T-helper 9 cell (primary cell): ENCODE measurements at places on chromosomes 3 and 15.

DNA sequence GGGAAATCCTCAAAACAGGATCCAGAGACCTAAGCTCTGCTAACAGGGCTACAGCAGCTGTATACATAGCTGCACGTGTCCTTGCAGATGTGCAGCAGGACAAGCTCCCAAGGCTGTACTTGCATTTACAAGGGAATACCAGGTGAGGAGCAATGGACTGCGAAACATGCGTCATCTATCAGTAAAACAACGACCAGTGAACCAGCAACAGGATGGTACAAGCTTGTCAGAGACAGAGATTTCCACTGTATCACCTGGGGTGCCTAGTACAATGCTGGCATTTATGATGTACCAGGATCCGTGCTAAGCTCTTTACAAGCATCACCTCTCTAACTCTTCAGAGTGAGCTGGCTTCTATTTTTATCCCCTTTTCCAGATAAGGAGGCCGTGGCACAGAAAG lies 227.3 kb downstream of the FOXP1 start:
- DNase-seq: no peak

DNA sequence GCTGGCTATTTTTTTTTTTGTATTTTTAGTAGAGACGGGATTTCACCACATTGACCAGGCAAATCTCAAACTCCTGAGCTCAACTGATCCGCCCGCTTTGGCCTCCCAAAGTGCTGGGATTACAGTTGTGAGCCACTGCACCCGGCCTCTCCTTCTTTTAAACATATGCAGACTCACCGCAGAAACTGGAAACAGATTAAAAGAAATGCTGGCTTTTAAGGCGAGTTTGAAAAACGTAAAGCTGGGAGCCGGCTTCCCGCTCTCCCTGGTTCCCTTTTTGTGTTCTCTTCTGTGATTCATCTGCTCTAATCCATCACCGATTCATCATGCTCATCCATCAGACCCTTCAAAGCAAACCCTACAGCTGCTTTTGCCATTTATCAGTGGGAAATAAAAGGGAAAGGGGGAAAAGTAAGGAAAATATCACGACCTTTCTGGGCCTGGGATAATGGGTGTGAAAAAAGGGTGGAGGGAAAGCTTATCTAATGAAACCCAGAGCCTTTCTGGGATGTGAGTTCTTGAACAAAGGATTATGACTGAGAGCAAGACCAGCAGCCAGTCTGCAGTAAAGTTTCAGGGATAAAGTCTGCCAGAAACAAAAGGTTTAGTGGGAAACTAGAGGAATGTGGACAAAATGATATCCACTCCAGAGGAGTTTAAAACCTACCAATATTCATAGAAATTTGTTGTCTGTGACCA lies 92.3 kb upstream of the LRIG1 start:
- no peak for DNase-seq

DNA sequence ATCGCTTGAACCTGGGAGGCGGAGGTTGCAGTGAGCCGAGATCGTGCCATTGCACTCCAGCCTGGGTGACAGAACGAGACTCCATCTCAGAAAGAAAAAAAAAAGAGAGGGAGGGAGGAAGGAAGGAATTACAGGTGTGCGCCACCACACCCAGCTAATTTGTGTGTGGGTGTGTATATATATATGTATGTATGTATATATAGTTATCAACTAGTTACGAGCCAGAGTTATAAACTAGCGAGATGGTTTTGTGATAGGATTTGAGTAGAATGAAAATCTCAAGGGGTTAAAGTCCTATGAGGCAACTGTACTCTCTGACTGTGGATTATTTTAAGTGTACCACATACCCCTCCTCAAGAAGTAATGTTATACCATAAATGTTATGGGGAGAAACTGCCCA lies 50.9 kb upstream of the SIN3A start:
- DNase-seq: no peak

- DNase-seq: no peak
Observed at GRCh38 chr3:189458528-189458927, 172.7 kb upstream of the TP63 start.

DNA sequence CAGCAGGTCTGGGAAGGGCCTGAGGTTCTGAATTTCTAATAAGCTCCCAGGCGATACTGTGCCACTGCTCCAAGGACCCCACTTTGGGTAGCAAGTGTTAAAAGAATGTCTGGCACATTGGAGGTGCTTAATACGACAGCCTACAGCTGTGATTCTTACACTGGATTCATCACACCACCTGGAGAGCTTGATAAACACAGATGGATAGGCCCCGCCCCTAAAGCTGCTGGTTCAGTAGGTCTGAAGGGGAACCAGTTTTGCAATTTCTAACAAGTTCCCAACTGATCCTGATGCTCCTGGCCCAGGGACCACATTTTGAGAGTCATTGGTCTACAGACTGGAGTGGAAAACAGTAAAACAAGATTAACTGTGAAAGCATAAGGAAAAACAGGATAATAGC lies 124.8 kb upstream of the ST8SIA2 start:
- DNase-seq: no peak

DNA sequence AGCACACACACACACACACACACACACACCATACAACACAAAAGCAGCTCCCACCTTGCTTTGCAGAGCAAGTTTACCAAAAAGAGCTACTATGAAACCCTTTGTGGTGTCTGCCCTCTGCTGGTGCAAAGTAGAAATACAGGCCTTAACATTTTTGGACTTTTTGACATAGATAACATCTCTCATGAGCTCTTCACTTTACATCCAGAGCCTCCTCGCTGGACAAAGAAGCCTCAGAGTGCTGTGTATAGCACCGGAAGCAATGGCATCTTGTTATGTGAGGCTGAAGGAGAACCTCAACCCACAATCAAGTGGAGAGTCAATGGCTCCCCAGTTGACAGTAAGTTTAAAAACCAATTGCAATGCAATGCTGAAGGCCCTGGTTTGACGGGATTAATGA lies 157.9 kb downstream of the CHL1 start:
- no peak for DNase-seq

- no peak for DNase-seq
Observed at GRCh38 chr3:186596568-186597287, 16.1 kb upstream of the AHSG start.

DNA sequence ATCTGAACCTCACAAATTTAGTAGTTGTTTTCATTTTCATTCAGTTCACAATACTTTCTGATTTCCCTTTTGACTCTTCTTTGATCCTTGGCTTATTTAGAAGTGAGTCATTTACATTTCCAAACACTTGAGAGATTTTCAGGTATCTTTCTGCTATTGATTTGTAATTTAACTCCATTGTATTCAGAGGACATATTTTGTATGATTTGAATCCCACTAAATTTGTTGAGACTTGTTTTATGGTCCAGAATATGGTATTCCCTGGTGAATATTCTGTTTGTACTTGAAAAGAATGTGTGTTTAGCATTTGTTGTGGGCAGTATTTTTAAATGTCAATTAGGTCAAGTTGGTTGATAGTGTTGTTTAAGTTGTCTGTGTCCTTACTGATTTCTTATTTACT lies 29.6 kb downstream of the FAN1 start:
- no peak for DNase-seq

DNA sequence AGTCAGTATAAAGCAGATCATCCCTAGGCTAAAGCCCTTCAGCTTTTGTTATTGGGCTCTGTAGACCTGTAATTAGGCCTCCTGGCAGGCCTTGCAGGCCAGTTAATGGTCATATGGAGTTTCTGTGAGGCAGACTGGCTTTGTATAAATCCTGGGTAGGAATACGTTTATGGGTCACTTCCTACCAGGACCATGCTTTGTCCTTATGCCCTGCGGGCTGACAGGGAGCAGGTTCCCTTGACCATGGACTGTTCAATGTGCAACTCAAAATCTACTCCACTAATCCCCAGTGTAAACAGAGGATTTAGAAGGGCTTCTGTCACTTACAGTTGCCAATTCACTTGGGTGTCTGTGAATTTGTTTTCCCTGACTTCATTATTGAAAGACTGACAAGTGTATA lies 202.7 kb upstream of the MLF1 start:
- DNase-seq: no peak

- DNase-seq: no peak
Observed at GRCh38 chr3:138332472-138333073, 2.9 kb upstream of the NME9 start.

GRCh38 chr15:43975326-43975725 lies 148.5 kb downstream of the WDR76 start:
- DNase-seq: no peak

- no peak for DNase-seq
Observed at GRCh38 chr15:68113751-68114150, 59.6 kb downstream of the PIAS1 start.

DNA sequence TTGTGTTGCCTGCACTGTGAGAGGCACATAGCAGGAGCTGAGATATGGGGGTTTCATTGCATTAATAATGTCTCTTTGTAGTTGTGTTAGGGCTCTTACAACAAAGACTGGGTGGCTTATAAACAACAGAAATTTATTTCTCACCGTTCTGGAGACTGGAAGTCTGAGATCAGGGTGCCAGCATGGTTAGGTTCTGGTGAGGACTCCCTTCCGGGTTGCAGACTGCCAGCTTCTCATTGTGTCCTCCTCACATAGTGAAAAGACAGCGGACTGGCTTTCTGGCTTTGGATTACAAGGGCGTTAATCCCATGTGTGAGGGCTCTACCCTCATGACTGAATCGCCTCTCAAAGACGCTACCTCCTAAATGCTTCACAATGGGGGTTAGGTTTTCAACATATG lies 20.6 kb downstream of the TMEM108 start:
- no peak for DNase-seq

DNA sequence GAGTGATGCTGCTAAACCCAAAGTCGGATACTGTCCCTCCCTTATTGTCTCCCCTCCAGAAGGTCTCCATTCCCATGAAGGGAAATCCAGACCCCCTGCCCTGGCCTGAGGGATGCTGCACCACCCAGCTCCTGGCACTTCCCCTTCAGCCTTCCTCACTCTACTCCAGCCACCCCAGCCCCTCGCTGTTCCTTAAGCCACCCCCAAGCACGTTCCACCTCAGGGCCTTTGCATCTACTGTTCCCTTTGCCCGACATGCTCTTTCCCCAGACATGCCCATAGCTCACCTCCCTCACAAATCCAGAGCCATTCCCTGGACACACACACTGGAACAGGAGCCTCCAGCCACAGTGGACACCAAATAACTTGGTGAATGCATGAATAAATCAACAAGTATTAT lies 8.1 kb downstream of the WNT7A start:
- no peak for DNase-seq

- no peak for DNase-seq
Observed at GRCh38 chr15:65949491-65949890, 80.2 kb downstream of the RAB11A start.

GRCh38 chr15:69562116-69562515 lies 109.5 kb downstream of the RPLP1 start:
- no peak for DNase-seq

GRCh38 chr15:71627188-71627587 lies 183.2 kb upstream of the NR2E3 start:
- DNase-seq: no peak

DNA sequence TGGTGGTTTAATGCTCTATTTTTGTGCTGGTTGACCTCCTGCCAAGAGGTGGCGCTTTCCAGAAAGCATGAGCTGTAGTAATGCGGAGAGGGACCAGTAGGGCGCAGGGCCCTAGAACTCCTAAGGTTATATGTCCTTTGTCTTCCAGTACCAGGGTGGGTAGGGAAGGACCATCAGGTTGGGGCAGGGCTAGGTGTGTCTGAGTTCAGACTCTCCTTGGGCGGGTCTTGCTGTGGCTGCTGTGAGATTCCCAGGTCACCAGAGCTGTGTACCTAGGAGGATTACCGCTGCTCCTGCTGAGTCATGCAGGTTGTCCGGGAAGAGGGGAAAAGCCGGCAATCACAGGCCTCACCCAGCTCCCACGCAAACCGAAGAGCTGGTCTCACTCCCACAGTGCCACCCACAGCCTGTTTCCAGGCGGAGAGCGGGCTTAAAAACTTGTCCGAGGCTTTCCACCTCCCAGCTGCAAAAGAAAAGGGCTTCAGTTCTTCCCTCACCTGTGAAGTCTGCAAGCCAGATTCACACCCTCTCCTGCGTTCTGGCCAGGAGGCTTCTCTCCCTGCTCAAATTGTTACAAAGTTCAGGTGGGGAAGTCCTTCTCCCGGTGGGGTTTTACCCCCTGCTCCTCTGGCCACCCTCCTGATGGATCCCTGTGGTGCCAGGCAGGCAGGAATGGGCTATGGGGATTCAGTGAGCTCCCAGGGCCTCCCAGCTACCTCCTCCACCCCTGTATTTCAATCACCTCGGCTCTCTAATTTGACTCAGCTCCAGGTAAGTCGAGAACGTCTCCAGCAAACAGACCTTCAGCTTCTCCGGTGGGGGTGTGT lies 37.7 kb upstream of the BCHE start:
- no peak for DNase-seq

GRCh38 chr3:146781606-146782005 lies 176.5 kb upstream of the PLSCR5 start:
- DNase-seq: no peak

- DNase-seq: no peak
Observed at GRCh38 chr3:130934442-130935089, 40.7 kb downstream of the ATP2C1 start.

DNA sequence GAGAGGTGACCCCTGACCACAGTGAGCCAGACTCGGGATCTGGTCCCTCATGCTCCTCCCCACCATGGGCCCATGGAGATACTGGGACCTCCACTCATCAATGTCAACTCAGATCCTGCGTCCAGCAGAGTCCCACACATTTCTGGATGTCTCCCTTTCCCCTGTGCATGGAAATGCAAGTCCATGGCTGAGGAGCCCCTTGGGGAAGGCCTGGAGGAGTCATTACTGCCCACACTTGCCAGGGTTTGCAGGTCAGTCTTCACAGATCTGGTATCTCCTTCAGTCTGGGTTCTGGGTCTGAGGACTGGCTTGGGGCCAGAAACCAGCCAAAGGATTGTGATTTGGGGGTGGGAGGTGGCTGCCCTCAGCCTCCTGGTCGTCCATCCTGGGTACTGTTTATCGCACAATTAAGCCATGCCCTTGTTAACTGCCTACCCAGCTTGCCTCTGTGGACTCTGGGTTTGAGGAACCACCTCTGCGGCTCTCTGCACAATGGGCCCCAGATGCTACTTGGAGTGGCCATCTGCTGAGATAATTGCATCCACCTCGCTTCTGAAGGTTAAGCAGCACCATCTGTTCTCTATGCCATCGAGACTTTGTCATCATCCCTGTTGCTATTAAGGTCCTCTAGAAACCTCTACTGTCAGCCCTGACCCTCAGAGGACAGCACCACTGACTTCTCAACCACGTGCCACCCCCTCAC lies 49.9 kb upstream of the KLF13 start:
- no peak for DNase-seq

- no peak for DNase-seq
Observed at GRCh38 chr15:71937650-71938311, 127.4 kb downstream of the NR2E3 start.

- DNase-seq: no peak
Observed at GRCh38 chr15:67176195-67176971, 78.1 kb downstream of the AAGAB start.

DNA sequence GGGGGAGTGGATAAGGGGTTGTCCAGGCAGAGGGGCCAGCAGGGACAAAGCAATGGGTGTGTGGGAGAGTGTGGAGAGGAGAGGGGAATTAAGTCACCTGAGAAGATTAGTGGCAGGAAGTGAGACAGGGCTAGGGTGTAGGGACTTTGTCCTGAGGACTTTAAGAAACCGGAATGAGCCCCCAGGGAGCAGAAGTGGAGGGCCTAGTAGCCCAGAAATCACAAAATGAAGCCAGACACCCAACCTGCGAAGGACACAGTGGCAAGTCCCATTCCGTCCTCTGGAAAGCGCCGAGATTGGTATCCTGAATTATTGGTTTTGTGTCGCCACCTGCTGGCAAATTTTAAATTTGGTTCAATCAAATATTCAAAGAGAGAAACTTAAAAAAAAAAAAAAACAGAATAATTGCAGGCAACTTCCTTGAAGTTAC lies 78.0 kb upstream of the SLC25A36 start:
- no peak for DNase-seq
